ENCODE measurements at places on chromosomes 3 and 15.

- no peak for DNase-seq
These were observed 66.3 kb upstream of the LRTM1 start for GRCh38 chr3:54994111-54994513.

GRCh38 chr3:116135457-116136085 is 309.7 kb downstream of the LSAMP start:
- no peak for DNase-seq

GRCh38 chr3:180743813-180744590 is 64.7 kb upstream of the CCDC39 start:
- no peak for DNase-seq

DNA sequence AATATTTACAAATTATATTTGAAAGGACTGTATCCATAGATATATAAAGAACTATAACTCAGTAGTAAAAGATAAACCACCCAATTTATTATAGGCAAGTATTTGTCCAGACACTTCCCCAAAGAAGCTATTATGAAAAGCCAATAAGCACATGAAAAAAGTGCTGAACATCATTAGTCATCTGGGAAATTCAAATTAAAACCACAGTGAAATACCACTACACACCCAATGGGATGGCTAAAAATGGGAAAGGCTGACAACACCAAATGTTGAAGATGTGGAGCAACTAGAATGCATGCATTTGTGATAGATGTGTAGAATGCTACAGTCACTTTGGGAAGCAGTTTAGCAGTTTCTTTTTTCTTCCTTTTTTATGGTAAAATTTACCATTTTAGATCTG is 147.0 kb downstream of the PDE8A start:
- no peak for DNase-seq

GRCh38 chr3:130389743-130390478 is 44.4 kb downstream of the COL6A5 start:
- DNase-seq, result no peak

DNA sequence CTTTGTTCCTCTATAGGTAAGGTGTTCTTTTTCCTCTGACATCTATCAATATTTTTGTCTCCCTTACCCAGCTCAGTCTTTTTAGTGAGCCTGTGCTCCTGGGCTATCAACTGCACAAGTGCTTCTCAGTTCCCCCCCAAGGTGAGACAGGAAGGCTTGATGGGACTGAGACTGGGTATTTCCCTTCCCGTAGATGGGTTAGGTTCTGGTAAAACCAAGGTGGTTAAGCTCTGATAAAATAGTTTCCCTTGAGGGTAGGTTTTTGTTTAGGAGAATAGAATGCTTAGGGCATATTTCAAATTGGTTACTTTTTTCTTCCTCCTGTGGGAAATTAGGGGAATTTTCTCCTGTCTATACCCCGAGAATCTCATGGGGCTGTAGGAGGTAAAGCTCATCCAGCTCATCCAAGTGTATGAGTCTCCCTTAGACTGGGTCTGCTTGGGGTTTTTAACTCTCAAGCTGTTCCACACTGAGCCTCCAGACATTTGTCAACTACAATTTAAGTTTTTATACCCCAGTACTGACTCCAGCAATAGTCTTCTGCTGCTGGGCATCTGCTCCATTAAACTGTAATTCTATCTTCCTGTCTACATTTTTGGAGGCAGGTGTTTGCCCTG is 44.9 kb downstream of the OXSR1 start:
- no peak for DNase-seq

DNA sequence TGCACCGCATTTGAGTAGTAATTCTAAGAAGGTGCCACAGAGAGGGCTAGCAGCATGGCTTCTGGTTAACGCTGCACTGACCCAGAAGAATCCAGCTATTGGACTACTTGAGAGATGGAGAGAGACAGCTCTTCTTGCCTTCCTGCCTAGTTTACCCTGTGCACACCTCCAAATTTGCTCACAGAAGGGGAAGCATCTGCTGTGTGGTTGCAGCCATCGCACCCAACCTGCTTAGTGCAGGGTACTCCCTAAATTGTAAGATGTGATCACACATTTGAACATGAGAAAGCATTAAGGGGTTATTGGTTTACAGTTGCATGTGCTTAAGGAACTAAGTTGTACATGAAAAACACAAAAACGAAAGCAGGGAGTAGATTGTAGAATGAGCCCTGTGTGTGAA is 122.1 kb downstream of the FOXB1 start:
- DNase-seq, result no peak

DNA sequence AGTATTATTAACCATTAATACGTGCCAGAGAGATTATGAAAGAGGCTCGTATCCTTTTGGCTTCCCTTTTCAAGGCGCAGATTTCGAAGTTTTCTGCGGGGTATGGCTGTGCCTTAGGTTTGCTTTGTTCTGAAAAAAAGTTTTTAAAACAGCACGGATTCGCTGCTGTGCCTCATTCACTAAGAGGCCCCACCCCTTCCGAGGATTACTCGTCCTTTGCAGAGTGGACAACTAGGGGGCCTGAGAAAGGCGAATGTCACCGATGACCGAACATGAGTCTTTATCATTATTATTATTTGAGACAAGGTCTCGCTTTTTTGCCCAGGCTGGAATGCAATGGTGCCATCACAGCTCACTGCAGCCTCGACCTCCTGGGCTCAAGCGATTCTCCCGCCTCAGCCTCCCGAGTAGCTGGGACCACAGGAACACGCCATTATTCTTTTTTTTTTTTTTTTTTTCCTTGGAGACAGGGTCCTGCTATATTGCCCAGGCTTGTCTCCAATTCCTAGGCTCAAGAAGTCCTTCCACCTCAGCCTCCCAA is 684 bp upstream of the RPS27L start:
- DNase-seq, result peak; percentile 4

GRCh38 chr15:93210995-93211394 is 122.0 kb upstream of the RGMA start:
- DNase-seq, result no peak

DNA sequence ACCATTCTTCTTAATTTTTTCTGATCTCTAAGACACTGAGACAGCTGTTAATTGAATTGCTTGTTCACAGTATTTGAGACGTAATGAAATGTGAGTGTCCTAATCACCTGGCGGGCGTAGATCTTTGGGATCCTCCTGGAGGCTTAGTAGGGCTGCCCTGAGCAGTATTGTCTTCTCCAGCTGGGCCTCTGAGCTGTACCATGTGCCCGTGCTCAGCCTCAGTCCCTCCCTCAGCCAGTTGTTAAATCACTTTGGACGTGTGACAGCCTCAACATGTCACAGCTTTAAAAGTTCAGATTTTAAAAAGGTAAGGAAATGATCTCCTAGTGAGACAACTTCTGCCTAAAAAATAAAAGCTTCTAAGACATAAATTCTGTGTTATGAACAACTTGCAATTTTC is 35.5 kb downstream of the IGF1R start:
- no peak for DNase-seq

DNA sequence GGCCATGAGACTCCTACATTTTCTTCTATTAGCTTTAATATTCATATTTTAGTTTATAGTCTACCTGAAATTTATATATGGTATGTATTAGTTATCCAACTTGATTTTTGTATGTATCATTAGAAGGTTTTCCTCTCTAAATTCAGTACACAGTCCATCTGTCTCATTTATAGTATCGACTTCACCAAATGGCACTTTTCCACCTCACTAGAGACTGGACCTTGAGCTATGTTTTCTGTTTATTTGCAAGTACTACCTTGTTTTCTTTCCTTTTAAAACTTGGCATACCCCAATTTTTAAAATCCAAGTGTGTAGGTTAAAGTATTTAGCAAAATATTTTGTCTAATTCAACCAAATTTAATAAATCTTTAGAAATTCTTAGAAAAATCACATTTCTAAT is 1137.5 kb downstream of the NSUN3 start:
- DNase-seq, result no peak

- no peak for DNase-seq
These were observed 15.5 kb downstream of the GRM2 start for GRCh38 chr3:51722362-51722761.

GRCh38 chr15:70032509-70032908 is 65.2 kb downstream of the TLE3 start:
- no peak for DNase-seq

- no peak for DNase-seq
These were observed 539.1 kb downstream of the MFSD1 start for GRCh38 chr3:159340877-159341500.

GRCh38 chr3:72335458-72336095 is 512.7 kb downstream of the SHQ1 start:
- no peak for DNase-seq

GRCh38 chr15:61946778-61947177 is 113.5 kb downstream of the VPS13C start:
- DNase-seq, result no peak

DNA sequence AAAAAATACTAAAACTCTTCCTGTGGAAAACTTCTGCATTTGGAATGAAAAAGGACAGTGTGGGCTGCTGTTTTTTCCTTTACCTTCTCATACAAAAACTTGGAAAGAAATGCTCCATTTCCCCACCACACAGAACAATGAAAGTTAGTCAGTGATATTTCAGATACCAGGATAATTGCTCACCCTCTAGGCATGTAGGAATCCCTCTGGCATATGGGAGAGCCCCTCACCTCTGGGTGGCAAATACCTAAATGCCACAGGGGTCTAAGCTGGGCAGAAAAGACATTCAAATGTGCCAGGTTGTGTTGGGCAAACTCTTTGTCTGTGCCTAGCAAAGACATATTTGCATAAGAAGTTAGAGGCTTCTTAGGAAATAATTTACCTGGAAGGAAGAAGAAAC is 560.3 kb upstream of the NR2F2 start:
- no peak for DNase-seq

GRCh38 chr3:102020735-102021134 is 171.4 kb downstream of the NFKBIZ start:
- no peak for DNase-seq

GRCh38 chr15:70376031-70376928 is 278.6 kb upstream of the TLE3 start:
- DNase-seq, result no peak

DNA sequence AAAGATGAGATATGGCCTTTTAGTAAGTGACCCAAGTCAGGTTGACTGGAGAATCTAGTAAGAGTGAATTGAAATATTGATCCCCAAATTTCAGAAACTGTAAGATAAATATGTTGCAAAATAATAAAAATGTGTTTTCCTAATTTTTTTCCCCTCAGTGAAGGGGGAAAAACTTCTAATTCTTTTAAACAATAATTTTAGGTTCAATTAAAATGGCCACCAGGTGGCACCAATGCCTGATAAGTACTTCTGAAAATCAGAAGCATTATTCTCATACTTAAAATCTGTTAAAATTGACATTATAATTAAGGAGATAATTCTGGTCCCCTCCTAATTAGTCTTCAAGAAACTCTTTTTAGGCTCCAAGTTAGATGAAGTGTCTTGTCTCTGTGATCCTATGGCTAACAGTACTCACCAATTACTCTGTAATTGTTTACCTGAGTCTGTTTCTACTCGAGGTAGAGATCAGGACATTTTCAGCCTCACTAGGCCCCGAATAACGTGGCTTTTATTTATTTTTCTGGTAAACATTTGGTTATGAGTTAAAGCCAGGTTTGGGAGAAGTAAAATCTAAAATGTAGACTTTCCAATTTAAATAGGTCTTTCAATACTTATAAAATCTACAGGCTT is 52.6 kb downstream of the NMD3 start:
- peak; percentile 31 for DNase-seq

DNA sequence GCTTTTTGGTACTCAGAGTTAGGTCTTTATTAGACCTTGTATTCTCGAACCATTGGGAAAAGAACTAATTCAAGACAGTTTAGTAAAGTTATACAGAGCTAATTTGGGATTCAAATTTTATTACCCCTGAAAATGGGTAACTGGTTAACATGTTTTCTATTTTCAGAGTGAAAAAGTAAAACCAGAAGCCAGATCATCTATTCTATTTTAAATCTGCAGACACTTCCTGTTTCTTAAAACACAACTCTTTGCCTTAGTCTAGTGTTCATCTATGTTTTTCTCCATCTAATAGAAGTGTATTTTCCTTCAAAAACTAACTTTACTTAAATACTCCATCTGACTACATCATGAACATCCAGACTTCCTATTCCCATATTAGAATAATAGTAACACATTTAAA is 113.4 kb downstream of the CCNL1 start:
- no peak for DNase-seq

GRCh38 chr3:99875929-99876841 is 58.5 kb downstream of the CMSS1 start:
- DNase-seq, result peak; percentile 54

GRCh38 chr3:45781271-45781670 is 15.1 kb downstream of the SLC6A20 start:
- no peak for DNase-seq

- peak; percentile 60 for DNase-seq
These were observed 50.9 kb downstream of the MYL3 start for GRCh38 chr3:46812237-46812791.

DNA sequence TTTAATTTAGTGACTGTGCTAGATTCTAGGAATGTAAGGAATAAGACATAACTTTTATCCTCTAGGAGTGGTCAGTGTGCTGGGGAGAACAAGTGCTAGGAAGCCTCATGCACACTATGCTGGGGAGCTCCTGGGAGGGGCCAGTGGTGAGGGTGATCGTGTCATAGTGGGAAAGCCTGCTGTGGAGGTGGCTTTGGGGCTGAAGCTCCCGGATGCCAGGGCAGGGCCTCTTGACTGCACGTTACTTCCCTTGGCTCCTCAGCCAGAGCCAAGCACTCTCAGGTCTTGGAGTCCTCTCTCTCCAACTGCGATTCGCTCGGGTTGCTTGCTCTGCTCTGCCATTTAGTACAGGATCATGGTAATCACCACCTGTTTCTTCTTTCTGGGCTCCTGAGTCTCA is 33.6 kb downstream of the SQOR start:
- no peak for DNase-seq

DNA sequence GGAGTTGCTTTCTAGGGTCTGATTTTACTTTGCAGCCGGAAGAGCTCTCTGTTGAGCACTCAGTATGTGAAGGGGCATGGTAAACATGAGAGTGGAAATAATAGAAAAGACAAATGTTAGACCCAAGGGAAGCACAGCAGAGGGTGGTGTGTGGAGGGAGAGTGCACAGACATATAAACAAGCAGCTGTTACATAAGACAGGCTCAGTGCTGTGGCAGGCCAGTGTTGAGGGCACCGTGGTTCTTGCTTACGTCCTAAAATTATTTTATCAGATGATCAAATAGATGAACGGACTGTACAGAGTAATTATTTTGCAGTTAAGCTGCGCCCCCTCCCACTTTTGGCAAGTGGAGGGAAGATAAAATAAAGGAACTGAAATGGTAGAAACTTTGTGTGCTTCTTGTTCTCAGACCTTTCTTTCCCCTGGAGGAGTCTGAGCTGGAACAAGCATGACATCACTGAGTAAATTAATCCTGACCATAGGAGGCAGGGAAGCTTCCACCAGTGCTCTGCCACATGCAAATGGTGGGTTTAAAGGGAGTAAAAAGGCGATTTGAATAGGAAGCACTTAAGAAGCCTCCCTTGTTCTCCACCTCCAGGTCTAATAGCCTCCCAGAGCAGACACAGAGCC is 205.6 kb downstream of the IL20RB start:
- no peak for DNase-seq
